ENCODE measurements at places on chromosomes 5 and 9.

DNA sequence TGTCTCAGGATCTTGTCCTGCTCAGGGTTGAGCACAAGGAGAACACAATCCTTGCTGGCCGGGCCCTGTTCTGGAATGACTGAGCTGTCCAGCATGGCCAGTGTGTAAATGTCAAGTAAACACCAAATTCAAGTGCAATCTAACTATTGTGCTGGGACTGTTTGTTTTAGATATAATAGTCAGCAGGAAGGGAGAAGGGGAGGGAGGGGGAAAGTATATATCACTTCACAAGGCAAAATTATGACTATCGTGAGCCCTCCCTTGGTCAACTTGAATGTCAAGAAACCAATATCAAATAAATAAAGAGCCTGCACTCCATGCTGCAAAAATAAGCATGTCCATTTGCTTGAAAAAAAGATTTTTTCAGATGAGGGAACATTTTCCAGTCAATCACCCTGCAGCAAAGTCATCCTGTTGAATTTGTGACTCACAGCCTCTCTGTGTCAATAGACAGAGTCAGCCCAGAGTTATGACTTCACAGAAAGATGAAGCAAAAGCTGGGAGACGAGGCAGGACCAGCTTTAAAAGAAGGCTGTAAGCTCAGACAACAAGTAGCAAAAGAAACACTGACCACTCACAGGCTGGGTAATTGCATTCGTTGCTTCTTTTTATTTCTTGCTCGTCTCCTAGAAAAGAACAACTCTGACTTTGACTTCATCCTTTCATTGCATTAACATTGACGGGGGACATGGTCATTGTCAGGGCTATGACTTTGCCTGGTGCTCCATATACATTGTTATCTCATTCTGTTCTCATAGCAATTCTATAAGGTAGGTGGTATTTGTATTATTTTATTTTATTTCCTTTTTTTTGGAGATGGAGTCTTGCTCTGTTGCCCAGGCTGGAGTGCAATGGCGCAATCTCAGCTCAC is 15.3 kb upstream of the KLF4 start:
- no peak for DNase-seq

DNA sequence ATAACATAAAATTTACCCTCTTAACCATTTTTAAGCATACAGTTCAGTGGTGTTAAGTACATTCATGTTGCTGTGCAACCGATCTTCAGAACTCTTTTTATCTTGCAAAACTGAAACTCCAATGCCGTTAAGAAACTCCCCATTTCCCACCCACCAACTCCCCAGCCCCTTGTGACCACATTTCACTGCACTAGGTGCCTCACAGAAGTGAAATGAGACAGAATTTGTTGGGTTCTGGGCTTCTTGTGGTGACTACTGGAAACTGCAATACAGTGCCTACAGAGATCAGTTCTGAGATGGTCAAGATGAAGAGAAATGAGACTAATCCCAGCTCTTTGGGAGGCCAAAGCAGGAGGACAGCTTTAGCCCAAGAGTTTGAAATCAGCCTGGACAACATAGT is 202.1 kb upstream of the SLC30A5 start:
- DNase-seq = no peak

DNA sequence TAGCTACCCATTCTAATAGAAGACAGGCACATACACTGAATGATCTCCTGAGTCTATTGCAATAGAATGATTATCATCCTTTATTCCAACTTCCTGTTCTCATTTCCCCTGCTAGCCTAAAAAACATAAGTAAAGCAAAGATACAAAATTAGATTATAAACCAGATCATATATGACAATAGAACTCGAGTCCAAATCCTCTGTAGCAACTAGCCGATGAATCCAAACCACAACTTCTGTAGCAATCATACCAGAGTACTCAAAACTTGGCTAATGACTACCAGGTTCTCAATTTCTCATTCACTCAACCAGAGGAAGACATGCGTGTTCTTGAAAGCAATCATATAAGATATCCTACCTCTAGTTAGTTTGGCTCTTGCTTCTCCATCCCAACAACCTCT is 622.1 kb downstream of the PSAT1 start:
- no peak for DNase-seq

DNA sequence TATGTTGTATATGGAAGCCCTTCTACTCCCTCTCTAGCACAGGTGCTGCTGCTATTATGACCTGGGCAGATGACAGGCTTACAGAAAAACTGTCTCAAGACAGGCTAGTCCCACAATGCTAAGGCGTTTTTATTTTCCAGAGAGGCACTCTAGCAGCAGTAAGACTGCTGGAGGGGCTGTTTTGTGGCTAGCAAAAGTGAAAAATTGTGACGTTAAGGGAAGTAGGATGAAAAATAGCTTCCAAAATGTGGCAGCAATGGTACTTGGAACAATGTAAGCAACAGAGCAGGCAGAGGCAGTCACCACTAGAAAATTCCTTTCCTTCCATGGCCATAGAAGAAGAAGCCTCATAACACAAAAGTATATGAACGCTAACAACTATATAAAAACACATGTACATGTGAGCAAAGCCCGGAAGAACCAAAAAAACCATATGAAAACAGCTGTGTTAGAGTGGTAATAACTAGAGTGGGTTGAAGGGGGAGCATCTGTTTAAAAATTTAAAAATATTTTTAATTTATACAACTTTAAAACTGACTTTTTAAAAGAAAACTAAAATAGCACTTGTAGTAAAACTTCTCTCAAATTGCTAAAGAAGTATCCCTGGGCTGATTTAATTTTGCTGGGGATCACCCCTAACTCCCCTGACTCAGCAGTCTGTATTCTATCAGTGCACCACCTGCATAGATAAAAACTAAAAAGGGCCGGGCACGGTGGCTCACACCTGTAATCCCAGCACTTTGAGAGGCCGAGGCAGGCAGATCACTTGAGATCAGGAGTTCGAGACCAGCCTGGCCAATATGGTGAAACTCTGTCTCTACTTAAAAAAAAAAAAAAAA is 30.6 kb downstream of the CLINT1 start:
- DNase-seq = no peak

GRCh38 chr9:96141128-96141474 is 160.9 kb downstream of the HSD17B3 start:
- DNase-seq = no peak

- DNase-seq = peak; percentile 55
Observed at GRCh38 chr5:52987711-52988331, 1.3 kb upstream of the ITGA2 start.

GRCh38 chr5:129768735-129769134 is 20.8 kb downstream of the MINAR2 start:
- no peak for DNase-seq

Measured in CD4-positive, alpha-beta T cell treated with Interleukin-2 at 100 ng/mL for 4 hours (primary cell).